RPMI7951 (cell line): ENCODE measurements at places on chromosomes 4 and X. TPM values are rescaled to one million over a fixed set of nuclear protein-coding genes. Genes with fewer than 3 reads are reported as not detected.

The SH3RF1 gene
- 6.3 and 9.4 TPM in 2 replicates for total RNA-seq

The RIPPLY1 gene
- not detected in 2 replicates for total RNA-seq

The TRIM60 gene
- not detected in 2 replicates for total RNA-seq

The SPIN2A gene
- total RNA-seq: 0.20 and 0.48 TPM in 2 replicates

The COL25A1 gene
- total RNA-seq: not detected in 2 replicates

The GABRG1 gene
- total RNA-seq: under 0.01 TPM in 1 of 2 replicates, not detected in the other

The GAGE12J gene
- not detected in 2 replicates for total RNA-seq

The CXCL6 gene
- not detected in 2 replicates for total RNA-seq

The RGS12 gene
- 7.6 and 9.2 TPM in 2 replicates for total RNA-seq

The NPY2R gene
- total RNA-seq: not detected in 2 replicates

The RHOXF2B gene
- total RNA-seq: 0.24 TPM in 1 of 2 replicates, not detected in the other

The ALPK1 gene
- total RNA-seq: 6.9 and 8.5 TPM in 2 replicates

The POLN gene
- 0.24 and 0.59 TPM in 2 replicates for total RNA-seq

The CCDC110 gene
- 1.2 and 3.3 TPM in 2 replicates for total RNA-seq

The DEFB131A gene
- not detected in 2 replicates for total RNA-seq

The LIMCH1 gene
- 0.39 and 0.60 TPM in 2 replicates for total RNA-seq

The POF1B gene
- total RNA-seq: not detected in 2 replicates

The SYTL5 gene
- 4.2 and 4.3 TPM in 2 replicates for total RNA-seq

The PPP4R3C gene
- 0.10 TPM in 1 of 2 replicates, not detected in the other for total RNA-seq

The IL13RA2 gene
- total RNA-seq: 59.2 and 67.6 TPM in 2 replicates

The NIPAL1 gene
- 1.5 and 2.3 TPM in 2 replicates for total RNA-seq

The GCNA gene
- total RNA-seq: 2.4 and 4.2 TPM in 2 replicates

The ZNF711 gene
- total RNA-seq: 0.12 TPM in 1 of 2 replicates, not detected in the other

The ARHGAP6 gene
- not detected in 2 replicates for total RNA-seq

The FRAS1 gene
- total RNA-seq: under 0.01 and 0.10 TPM in 2 replicates

The TSPAN6 gene
- total RNA-seq: 19.7 and 24.2 TPM in 2 replicates

The GASK1B gene
- 0.98 and 1.2 TPM in 2 replicates for total RNA-seq

The KLHL34 gene
- total RNA-seq: not detected in 2 replicates

The GPAT3 gene
- 24.5 and 25.5 TPM in 2 replicates for total RNA-seq

The MTTP gene
- total RNA-seq: under 0.01 and 0.39 TPM in 2 replicates

The ODAPH gene
- total RNA-seq: not detected in 2 replicates

The ZFX gene
- total RNA-seq: 36.9 and 37.6 TPM in 2 replicates

The ITIH6 gene
- 1.2 TPM in 2 replicates for total RNA-seq

The NPY5R gene
- not detected in 2 replicates for total RNA-seq

The CAPN6 gene
- total RNA-seq: not detected in 2 replicates

The METAP1 gene
- total RNA-seq: 46.3 and 58.8 TPM in 2 replicates

The MSL3 gene
- total RNA-seq: 31.3 and 41.0 TPM in 2 replicates

The SHOX gene
- not detected in 2 replicates for total RNA-seq

The SLC10A7 gene
- total RNA-seq: 6.4 and 9.3 TPM in 2 replicates

The WNK3 gene
- 1.8 TPM in 2 replicates for total RNA-seq

The FAM47E gene
- total RNA-seq: 0.20 and 1.4 TPM in 2 replicates

The GLUD2 gene
- 1.4 and 2.1 TPM in 2 replicates for total RNA-seq

The AFAP1 gene
- total RNA-seq: 31.4 and 33.0 TPM in 2 replicates

The UGT2B17 gene
- total RNA-seq: not detected in 2 replicates

The PABPC5 gene
- total RNA-seq: 2.1 and 3.4 TPM in 2 replicates

The TMEM184C gene
- 18.5 and 22.5 TPM in 2 replicates for total RNA-seq

The SPANXD gene
- total RNA-seq: 4.4 and 7.6 TPM in 2 replicates

The COPS4 gene
- total RNA-seq: 133 and 136 TPM in 2 replicates

The FAM184B gene
- total RNA-seq: under 0.01 TPM in 2 replicates

The ZNF732 gene
- 0.10 TPM in 1 of 2 replicates, not detected in the other for total RNA-seq

The EXOSC9 gene
- 43.9 and 45.5 TPM in 2 replicates for total RNA-seq

The ZCCHC13 gene
- total RNA-seq: not detected in 2 replicates

The SHROOM2 gene
- 27.3 and 29.3 TPM in 2 replicates for total RNA-seq

The F8A2 gene
- not detected in 2 replicates for total RNA-seq

The FGF5 gene
- total RNA-seq: 3.1 and 5.4 TPM in 2 replicates

The NEIL3 gene
- 17.3 and 19.2 TPM in 2 replicates for total RNA-seq

The CSAG3 gene
- 2.2 and 8.7 TPM in 2 replicates for total RNA-seq

The FGF16 gene
- not detected in 2 replicates for total RNA-seq
